Mucosa of gallbladder (tissue), 1 donor: ENCODE measurements at places on chromosomes 13 and 19.

DNA sequence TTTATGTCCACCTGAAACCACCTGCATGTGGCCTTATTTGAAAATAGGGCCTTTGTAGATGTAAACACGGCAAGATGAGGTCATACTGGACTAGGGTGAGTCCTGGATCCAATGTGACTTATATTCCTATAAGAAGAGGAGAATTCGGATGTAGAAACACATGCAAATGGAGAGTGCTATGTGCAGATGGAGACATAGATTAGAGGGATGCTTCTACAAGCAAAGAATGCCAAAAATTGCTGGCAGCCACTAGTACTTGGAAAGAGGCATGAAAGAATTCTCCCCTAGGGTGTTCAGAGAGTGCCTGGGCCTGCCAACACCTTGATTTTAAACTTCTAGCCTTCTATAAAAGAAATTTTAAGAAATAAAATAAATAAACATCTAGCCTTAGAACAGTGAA is 226.1 kb downstream of the RFC3 start:
- no peak for DNase-seq

DNA sequence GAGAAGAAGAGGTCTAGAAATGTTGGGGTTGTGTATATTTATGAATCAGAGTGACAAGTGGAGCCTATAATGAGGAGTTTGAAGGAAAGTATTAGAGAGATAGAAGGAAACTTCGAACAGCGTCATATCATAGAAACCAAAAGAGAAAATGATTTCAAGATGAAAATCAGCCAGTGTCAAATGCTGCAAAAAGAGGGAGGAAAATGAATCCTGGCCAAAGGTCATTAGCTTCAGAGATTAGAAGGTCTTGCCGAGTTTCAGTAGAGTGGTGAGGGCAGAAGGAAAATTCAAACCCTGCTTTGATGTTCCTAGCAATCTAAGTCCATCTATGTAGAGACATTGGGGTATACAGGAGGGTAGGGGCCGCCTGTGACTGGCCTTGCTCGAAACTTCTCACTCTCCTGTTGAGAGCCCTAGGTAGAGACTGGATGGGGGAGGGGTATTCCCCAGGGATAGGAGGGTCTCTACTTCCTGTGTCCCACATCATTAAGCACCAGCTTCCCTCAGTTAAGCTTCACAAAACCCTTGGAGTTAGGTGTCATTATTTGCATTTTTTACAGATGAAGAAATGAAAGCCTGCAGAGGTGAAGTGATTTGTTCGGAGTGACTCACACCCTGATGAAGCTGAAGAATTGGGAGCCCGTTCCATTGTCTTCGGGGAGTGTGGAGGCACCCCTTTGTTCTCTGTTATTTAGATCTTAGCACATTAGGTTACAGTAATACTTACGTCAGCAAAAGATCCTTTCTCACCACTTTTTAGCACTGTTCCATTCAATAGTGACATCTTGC is 62.8 kb downstream of the FGF9 start:
- no peak for DNase-seq

DNA sequence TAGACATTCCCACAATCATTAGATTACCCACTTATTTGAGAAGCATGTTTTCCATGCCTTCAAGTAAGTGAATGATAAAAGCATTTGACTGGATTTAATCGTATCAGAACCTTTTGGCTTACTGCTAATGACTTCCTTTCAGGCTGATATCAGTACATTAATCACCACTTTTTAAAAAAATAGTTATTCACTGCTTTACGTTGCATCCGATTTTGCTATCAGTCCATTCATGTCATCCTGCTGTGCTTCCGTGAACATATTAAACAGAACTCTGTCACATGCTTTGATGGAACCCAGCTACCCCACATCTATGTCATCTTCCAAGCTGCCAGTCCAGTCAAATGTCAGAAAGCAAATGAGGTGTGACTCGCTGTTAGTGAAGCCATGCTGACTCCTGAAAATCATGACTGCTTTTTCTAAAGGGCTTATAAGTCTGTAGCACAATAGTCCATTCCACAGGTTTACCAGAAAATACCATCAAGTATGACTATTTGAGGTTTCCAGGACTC is 440.9 kb downstream of the IRS2 start:
- DNase-seq: no peak

DNA sequence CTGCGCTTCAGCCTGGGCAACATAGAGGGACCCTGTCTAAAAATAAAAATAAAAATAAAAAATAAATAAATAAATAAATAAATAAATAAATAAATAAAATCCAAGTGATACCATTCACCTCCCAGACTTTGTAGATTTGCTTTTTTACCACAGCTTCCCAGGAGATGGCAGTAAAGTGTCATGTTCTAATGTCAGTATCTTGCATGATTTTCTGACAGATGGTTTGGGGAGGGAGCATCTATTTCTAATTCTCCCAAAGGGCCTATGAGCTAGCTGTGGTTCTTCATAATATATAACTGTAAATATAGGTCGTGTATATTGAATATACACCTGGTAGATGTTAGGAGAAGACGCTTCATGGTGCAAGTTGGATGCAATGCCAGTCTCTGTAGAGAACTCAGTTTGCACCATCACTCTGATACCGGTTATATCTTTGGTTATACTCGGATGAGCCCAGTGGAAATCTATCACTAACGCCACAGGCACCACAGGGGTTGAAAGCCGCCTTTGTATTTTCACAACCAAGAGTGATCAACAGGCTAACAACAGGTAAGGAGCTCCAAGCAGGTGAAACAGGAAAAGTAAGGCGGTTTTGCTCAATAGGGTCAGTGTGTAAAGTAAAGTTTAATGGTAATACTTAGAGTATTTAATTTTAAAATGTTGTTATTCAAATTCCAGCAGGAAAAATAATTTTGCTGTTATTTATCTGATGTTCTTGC is 13.9 kb downstream of the APLP1 start:
- peak; percentile 68 for DNase-seq

- DNase-seq: no peak
These were observed 133.5 kb downstream of the TRPC4 start for GRCh38 chr13:37736045-37736444.

DNA sequence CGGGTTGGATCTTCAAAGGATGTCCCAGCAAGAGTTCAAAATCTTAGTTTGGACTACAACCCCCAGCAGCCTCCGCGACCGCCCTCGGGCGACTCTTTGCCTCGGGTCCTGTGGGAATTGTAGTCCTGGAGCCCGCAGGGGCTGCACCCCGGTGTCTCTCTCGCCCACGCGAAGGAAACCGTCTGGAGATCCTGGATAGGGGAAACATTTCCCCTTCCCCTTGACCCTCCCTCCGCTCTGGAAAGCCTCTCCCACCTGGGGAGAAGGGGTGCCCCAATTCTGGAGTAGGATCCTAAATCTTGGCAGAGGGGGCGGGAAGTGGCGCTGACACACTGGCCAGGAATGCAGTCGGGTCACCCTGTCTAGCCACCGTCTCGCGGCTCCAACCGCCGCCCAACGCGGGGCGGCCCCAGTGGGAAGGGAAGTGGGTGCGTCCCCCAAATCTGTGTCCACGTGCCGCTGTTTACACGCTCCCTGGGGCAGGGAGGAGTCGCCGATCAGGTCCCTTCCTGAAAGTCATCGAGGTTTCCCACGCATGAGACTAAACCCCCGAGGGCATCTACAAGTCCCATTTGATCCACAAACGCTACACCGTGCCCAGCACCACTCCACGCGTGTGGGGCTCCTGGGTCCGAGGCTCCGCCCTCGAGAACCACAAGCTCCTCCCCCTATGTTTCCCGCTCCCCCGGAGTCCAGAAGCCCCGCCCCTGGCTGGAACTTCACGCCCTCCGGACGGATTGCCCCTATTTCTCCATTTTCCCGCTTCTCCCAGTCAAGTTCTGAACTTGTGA is 761 bp upstream of the PPP1R13L start:
- DNase-seq: peak; percentile 90

GRCh38 chr19:42005504-42005903 is 11.5 kb upstream of the ATP1A3 start:
- no peak for DNase-seq

GRCh38 chr13:29676535-29676934 is 81.0 kb upstream of the SLC7A1 start:
- DNase-seq: peak; percentile 12

DNA sequence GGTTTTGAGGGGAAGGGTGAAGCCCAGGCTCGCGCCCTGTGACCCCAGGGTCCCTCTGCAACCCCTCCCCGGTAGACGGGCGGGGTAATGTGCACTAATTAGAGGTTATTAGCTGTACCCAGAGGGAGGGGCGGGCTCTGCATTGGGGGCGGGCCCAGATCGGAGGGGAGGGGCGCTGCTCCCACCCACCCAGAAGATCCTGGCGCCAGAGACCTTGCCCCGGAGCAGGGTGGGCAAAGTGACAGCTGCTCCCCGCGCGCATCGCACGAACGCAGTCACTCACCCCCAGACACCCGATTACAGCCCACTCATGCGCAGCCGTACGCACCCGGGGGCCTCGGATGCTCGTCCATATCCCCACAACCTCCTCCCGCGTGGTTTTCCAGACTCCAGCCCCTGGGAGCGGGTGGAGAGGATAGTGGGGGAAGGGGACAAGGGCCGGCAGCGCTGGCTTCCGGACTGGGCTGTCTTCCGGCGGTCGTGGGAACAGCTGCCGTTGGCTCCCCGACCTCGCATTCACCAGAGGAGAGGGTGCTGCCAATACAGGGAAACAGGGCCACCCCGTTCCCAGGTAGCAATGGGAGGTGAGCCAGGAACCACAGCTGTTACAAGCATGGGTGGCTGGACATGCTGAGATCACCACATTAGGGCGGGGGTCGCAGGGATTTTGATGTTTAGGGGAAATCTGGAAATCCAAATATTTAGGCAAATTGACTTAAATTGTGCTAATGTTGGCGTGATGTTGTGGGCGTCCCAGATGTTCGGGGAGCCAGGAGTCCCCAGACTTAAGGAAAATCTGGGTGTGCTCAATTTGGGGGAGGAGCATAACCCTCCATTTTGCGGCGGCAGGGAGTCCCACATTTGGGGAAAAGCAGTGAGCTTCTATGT is 2.9 kb upstream of the HOOK2 start:
- peak; percentile 57 for DNase-seq

DNA sequence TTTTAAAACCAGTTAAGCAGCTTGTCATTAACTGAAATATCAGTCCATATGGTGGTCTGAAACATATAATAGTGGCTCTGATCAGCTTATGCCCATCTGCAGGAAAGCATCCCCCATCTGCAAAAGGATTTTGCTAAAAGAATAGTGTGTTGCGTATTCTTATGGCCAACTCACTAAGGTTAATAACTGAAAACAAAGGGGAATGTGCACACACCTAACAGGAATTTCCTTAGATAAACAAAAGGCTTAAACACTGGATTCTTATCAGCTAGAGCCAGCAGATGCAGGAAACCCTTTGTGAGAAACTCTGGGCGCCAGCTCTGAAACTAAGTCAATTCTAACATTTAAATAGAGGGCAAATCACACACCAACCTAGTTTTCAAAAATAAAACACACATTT is 22.1 kb downstream of the VPS36 start:
- DNase-seq: no peak

DNA sequence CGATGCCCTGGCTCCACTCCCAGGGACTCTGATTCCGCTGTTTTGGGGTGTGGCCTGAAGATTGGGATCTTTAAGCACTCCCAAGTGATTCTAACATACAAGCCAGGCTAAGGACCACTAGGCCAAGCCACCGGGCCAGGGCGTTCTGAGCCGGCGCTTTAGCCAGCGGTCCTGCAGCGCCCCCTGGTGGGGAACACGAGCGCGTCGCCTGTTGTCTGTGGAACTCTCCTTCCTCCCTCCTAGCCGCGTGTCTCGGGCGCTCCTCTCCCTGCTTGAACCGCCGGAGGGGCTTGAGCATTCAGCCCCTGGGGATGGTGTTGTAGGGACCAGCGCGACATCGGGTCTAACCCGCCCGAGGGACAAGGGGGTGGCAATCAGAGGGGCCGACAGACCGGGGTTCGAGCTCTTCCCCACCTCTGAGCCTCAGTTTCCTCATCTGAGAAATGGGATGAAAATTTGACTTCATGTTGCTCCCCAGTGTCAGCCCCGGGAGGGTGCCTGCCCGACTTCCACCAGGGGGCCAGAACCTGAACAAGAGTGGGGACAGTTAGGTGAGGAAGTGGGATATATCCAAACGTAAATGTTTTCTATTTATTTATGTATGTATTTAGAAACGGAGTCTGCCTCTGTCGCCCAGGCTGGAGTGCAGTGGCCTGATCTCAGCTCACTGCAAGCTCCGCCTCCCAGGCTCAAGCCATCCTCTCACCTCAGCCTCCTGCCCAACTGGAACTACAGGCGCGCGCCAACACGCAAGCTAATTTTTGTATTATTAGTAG is 18.0 kb upstream of the PNMA8B start:
- peak; percentile 74 for DNase-seq

- no peak for DNase-seq
These were observed 152.5 kb upstream of the SOX1 start for GRCh38 chr13:111914241-111915103.

DNA sequence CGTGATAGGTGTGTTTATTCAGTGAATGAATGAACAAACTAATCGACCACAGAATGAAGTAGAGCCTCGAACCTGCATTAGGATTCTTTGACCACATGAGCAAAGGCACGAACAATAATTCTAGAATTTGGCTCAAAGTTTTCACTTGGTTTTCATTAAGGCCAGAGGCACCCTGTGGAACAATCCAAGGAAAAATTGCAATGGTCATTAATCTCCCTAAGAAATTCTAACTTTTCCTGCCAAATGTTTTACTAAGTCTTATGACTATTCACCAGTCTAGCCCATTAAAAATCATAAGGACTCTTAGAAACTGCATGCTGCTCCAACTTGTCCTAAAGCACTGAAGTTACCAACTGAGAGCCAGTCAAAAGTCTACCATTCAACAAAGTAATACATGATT is 271.7 kb downstream of the EFNB2 start:
- no peak for DNase-seq

- no peak for DNase-seq
These were observed 29.2 kb downstream of the TMTC4 start for GRCh38 chr13:100645382-100645781.

GRCh38 chr13:42181381-42181953 is 90.5 kb upstream of the AKAP11 start:
- DNase-seq: peak; percentile 16

DNA sequence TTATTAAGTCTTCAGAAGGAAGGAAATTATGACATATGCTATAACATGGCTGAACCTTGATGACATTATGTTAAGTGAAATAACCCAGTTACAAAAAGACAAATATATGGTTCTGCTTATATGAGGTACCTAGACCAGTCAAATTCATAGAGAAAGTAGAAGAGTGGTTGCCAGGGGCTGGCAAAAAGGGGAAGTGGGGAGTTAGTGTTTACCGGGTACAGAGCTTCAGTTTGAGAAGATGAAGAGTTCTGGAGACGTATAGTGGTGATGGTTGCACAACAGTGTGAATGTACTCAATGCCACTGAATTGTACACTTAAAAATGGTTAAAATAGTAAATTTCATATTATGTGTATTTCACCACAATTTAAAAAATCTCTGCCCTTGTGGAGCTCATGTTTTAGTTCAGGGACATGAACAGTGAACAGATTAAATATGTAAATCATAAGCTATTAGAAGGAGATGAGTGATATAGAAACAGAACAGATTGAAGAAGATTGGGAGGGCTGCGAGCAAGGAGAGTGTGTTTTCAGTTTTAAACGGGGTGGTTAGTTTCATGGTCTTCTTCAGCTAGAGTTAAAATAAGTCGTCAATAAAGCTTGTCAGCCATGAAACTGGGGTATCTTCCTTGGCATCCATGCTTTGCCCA is 355.2 kb downstream of the KCNRG start:
- no peak for DNase-seq
